ENCODE measurements at places on chromosomes 16 and 17. TPM values are rescaled to one million over a fixed set of nuclear protein-coding genes. Genes with fewer than 3 reads are reported as not detected.

GRCh38 chr17:53633856-53634255 is 188.9 kb upstream of the KIF2B start:
- no peak for DNase-seq

- no peak for DNase-seq
Observed at GRCh38 chr17:82236142-82236971, 7.5 kb downstream of the SLC16A3 start.

DNA sequence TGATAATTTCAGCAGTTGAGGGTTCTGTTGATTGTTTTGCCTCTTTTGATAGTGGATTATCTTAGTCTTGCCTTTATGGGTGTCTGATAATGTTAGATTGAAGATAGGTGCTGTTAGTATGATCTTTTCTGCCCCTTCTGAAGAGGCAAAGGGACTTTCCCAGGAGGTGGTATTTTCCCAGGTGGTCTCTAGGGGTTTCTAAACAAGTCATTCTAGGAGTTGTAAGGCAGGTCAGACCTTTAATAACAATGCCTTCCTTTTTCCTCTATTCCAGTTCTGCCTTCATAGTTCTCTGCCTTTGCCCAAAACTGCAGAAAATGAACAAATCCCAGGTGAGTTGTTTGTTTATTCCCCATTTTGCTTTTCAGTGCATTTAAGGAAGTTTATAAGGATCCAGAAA is 4.3 kb downstream of the ZFP1 start:
- no peak for DNase-seq

- DNase-seq = no peak
Observed at GRCh38 chr16:49726155-49726554, 129.8 kb downstream of the ZNF423 start.

GRCh38 chr17:47704736-47705135 is 10.8 kb downstream of the TBKBP1 start:
- DNase-seq = no peak

DNA sequence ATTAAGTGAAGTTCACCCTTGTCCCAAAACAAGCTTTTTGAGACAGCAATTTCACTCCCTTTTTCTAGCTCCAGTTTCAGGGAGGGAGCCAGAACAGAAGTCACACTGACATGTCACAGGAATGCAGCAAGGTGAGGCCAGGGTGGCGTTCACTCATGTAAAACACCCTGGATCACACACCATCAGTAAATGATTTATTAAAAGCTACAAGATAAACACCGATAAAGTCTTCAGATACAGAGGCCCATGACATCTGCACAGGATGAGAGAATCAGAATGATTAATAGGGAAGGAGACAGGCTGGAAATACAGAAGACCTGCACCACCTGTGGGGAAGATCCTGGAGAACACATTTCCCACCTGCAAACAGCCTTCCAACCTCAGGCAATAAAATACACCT is 77.5 kb upstream of the DYNLRB2 start:
- DNase-seq = peak; percentile 24

DNA sequence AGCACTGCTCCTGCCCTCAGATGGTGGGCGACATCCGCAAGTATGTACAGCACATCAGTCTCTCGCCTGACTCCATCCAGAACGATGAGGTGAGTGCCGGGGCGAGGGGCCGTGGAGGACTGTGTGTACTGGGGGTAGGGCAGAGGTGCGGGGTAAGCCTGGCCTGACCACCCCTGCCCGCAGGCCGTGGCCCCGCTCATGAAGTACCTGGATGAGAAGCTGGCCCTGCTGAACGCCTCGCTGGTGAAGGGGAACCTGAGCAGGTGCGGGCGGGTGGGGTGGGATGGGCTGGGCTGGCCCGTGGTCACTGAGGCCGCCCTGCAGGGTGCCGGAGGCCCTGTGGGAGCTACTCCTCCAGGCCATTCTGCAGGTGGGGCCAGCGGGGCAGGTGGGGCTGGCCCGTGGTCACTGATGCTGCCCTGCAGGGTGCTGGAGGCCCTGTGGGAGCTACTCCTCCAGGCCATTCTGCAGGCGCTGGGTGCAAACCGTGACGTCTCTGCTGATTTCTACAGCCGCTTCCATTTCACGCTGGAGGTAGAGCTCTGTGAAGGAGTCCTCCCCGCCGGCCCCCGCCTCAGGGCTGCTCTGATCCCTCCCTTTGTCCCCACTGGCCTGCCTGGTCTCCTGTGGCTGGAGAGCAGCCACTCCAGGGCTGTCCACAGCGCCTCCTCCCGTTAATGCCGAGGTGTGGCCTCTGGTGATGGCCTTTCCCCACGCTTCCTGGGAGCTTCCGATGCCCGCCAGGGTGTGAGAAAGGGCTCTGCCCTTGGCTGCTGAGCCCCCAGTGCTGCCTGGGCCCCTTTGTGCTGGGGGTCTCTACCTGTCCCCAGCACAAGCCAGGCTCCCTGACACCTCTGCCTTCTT is 5.0 kb downstream of the TSR3 start:
- DNase-seq = no peak

- no peak for DNase-seq
Observed at GRCh38 chr17:45677770-45678169, 106.3 kb upstream of the CRHR1 start.

DNA sequence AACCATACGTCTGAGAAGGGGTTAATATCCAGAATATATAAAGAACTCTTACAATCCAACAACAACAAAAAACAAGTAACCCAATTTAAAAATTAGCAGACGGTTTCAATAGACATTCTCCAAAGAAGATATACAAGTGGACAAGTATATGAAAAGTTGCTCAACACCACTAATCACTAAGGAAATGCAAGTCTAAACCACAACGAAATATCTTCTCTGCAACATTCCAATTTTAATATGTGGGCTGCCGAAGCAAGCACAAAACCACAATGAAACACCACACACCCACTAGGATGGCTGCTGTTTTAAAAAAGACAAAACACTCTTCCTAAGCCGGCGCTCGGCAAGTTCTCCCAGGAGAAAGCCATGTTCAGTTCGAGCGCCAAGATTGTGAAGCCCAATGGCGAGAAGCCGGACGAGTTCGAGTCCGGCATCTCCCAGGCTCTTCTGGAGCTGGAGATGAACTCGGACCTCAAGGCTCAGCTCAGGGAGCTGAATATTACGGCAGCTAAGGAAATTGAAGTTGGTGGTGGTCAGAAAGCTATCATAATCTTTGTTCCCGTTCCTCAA is 5.9 kb upstream of the SLC13A2 start:
- DNase-seq = no peak

GRCh38 chr17:66985338-66986237 is 21.1 kb downstream of the CACNG4 start:
- no peak for DNase-seq

- peak; percentile 57 for DNase-seq
Observed at GRCh38 chr17:47324224-47325020, 667 bp downstream of the EFCAB13 start.

DNA sequence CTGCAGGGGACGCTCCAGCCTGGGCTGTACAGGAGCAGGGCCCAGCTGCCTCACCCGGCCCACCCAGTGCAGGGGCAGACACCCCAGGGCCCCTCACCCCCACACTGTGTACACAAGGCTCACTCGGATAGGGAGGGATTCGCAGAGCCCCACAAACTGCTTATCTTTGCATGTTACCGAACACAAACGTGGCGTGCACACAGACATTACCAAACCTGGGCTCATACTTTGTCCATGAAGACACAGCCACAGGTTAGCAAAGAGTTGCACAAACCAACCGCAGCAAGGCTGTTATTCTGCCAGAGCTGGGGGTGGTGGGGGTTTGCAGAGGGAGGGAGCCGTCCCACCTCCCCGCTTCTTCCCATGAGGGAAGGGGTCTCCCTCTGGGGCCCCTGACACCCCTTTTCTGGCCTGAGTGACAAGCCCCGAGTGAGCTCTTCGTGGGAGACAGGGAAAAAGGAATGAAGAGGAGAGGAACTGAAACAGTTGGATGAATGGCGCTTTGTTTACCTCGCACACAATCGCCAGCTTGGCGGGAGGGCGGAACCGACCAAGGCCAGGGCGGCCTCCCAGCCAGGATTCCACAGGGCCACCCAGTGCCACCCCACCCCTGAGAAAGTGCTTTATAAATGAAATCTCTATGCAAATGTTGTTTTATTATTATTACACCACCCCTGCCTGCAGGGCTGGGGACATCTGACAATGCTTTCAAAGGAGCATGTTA is 434 bp upstream of the CPSF4L start:
- no peak for DNase-seq

- DNase-seq = no peak
Observed at GRCh38 chr17:55986817-55987216, 166.5 kb upstream of the ANKFN1 start.

GRCh38 chr16:66551348-66551759 is 1.0 kb upstream of the CKLF start:
- no peak for DNase-seq

GRCh38 chr17:73998653-73999645 is 204.5 kb upstream of the RPL38 start:
- peak; percentile 42 for DNase-seq

TM4SF5 gene
- 1.1 TPM for polyA plus RNA-seq

TP53TG3F gene
- polyA plus RNA-seq = not detected

PDP2 gene
- 15.0 TPM for polyA plus RNA-seq

PRSS27 gene
- polyA plus RNA-seq = 1.3 TPM

IFI35 gene
- polyA plus RNA-seq = 8.8 TPM

TTLL6 gene
- 0.35 TPM for polyA plus RNA-seq
